Ascending aorta (tissue), 2 donors: ENCODE measurements at places on chromosomes 7 and 10.

GRCh38 chr7:135981958-135982646, 4.9 kb upstream of the MTPN start:
- H3K4me1 ChIP-seq: no peaks in the 10 kb centered on the region
- no peaks in the 10 kb centered on the region for H3K27me3 ChIP-seq
- H3K36me3 ChIP-seq: no peaks in the 10 kb centered on the region
- H3K4me3 ChIP-seq: no peak overlapping the region
- DNase-seq: no peak
- no peak overlapping the region for H3K27ac ChIP-seq

DNA sequence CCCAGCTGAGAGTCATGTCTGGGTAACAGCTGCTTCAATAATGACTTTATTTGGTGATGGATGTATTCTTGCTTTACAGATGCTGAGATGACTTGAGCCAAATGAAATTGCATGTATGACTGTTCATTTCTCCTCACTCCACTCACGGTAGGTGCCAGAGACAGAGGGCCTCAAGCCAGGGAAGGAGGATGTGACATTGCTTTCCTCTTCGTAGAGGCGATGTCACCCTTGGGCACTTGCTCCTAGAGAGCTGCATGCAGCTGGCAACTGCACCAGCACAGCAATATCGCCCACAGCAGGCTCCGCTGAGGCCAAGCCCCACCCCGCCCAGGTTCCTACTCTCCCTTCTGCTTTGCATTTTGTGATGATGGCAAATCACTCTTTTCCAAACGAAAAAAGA, 116.6 kb upstream of the AOAH start:
- H3K4me3 ChIP-seq: no peak overlapping the region
- H3K4me1 ChIP-seq: no peaks in the 10 kb centered on the region
- H3K36me3 ChIP-seq: no peaks in the 10 kb centered on the region
- DNase-seq: no peak

DNA sequence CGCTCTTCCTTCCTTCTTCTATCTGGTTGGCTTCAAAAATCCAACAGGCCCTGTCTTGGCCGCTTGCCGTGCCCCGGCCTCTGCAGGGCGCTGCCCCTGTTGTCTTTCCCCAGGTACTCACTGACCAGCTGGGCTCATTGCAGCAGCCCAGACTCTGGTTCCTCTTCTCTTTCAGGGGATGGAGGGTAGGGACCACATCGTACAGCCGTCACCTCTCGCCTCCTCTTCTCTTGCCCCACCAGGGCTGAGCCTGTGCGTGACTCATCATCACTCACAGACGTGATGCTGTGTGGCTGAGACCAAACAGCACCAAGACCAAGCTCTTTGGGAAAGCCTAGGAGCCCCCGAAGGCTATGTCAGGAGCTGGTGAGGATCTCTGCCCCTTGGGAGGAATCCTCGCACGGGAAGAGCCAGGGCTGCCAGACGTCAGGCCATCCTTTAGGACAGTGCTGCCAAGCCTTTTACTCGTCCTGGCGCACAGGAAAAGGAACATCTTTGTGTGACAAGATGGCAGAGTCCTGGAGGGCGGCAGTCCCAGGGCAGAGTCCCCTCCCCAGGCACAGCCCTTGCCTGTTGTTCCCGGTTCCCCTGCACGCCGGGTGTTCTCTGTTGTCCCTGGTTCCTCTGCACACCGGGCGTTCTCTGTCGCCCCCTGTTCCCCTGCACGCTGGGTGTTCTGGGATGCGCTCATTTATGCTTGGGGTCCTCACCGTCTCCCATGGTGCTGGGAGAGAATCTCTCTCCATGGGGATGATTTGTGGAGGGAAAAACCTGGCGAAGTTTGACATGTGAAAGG, 188.5 kb upstream of the SHH start:
- no peak overlapping the region for H3K27ac ChIP-seq
- no peaks in the 10 kb centered on the region for H3K36me3 ChIP-seq
- no peak for DNase-seq

DNA sequence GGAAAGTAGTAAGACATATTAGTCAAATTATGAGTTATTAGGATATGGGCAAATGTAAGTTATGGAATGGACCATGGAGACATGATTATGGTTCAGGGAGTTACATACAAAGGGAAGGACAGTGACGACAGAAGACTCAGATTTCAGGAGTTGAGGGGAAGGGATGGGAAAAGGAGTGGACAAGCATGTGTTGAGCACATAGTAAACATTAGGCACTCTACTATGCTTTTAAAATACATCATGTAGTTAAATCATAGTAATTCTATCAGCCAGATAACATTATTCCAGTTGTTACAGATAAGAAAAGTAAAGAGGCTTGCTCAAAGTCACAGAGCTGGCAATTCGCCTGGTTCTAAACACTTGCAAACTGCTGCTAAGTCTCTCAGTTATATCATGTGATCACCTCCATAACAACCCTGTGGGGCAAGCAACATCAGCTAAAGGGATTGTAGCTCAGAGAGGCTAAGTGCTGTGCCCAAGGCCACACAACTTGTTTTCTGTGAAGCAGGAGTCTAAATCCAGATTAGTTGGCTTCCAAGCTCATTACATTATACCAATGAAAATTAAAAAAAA, 115.2 kb upstream of the MDFIC start:
- no peaks in the 10 kb centered on the region for H3K27me3 ChIP-seq
- H3K27ac ChIP-seq: no peak overlapping the region
- no peaks in the 10 kb centered on the region for H3K4me1 ChIP-seq
- H3K36me3 ChIP-seq: no peaks in the 10 kb centered on the region

DNA sequence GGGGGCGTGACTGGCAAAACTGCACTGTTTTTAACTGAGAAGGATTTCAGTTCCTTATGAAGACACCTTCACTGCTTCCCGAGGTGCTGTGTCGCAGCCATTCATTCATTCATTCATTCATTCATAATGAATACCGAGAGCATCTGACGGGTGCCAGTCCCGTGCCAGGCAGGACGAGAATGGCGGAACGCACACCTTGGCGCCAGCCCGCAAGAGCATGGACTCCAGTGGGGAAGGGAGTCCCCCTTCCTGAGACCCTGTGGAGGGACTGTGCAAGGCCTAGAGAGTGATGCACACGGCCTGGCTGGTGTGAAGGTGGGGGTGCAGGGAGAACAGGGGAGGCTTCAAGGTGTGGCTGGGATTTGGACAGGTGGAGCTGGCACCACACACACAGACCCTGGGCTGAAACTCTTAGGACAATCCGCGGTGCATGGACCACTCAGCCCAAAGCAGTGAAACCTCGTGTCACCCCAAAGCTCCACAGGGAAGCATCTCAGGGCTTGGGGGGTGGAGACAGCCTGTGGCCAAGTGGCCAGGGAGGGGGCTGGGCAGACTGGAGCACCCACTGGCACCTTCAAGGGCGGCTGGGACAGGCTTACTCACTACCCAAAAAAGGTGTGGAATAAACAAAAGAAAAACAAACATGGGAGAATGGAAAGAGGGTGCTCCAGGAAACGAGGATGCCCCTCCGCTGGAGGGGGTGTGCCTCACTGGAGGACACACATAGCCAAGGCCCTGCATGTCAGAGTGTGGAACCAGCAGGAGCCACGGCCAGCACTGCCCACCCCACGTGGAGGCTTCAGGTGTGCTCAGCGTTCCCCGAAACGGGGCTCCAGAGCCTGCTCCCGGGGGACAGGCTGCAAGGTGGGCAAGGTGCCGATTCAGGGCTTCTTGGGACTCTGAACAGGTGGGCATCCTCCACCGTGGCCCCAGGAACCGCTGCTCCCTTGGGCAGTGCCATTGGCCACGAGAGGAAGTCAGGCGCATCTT, 37.7 kb downstream of the EBF3 start:
- H3K4me1 ChIP-seq: no peaks in the 10 kb centered on the region
- no peaks in the 10 kb centered on the region for H3K36me3 ChIP-seq
- no peak overlapping the region for H3K27ac ChIP-seq
- no peak for DNase-seq
- H3K4me3 ChIP-seq: no peak overlapping the region
- H3K27me3 ChIP-seq: no peaks in the 10 kb centered on the region

DNA sequence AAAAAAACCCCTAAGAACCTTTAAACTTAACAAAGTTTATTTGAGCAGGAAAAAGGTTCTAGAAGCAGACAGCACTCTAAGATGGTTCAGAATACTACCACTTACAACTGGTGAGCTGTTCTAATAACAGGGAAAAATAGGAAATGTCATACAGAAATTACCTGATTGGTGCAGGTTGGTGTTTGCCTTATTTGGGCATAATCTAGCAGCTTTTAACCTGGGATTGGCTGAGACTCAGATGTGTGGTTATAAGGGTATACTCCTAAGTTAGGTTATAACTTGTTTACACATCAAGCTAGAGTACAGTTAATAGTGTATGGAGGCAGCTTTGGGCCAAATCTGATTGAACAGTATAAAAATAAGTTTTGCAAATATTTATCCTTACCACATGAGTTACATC, 59.8 kb downstream of the MAPK8 start:
- no peak for DNase-seq
- H3K27me3 ChIP-seq: no peaks in the 10 kb centered on the region
- peaks cover 2% of the 10 kb centered on the region for H3K4me1 ChIP-seq
- no peak overlapping the region for H3K4me3 ChIP-seq
- H3K27ac ChIP-seq: no peak overlapping the region

DNA sequence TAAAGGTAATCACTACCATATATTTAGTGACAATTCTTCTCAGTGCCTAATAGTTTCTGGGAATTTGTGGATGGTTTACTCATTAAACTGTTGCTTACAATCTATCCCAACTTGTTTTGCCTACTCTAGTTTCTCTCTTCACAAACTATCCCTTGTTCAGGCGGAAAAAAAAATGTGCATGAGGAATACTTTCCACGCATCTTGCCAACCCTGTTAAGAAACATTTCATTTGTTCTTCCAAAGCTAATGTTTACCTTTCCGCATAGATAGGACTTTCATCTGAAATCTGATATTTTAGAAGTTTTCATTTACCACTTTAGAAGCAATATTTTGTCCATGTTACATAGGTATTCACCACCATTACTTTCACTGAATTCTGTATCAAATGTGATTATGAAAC, 191.9 kb downstream of the MDFIC start:
- H3K4me3 ChIP-seq: no peak overlapping the region
- H3K27ac ChIP-seq: no peak overlapping the region
- DNase-seq: no peak
- no peaks in the 10 kb centered on the region for H3K27me3 ChIP-seq
- peaks cover 4% of the 10 kb centered on the region for H3K4me1 ChIP-seq
- H3K36me3 ChIP-seq: no peaks in the 10 kb centered on the region

DNA sequence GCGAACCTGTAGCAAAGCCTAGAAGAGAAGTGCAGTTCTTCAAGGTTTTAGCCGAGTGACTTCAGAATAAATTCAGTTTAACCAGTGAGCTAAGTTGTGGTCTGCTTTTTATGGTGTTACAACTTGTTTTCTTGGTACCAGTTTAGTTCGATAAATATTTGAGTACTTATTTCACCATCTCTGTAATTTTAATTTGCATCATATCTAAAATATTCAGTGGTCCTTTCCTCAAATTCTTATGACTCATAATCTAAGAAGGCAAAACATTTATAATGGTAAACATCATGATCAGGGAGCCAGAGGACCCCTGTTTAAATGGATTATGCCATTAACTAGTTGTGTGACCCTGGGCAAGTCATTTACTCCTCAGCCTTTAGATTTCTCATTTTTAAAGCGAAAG, 4.1 kb upstream of the BMPER start:
- no peak overlapping the region for H3K4me3 ChIP-seq
- H3K36me3 ChIP-seq: no peaks in the 10 kb centered on the region
- no peak for DNase-seq
- peaks cover 5% of the 10 kb centered on the region for H3K27me3 ChIP-seq

DNA sequence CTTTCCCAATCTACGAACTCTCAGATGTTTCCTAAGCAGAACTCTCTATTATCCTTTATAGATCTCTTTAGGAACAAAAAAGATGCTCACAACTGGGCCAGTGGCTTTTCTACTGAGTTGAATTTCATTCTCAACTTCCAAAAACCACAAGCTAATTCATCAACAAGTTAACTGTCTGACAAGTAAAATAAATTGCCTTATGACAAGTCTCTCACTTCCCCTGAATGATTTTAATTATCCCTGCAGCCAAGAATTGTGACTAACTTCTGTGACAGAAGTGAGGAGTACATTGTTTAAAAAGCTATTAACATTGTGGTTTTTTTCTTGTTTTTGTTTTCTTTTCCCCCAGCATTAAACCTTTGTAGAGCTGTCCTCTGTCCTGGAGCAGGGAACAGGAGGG, 343.1 kb downstream of the HPSE2 start:
- H3K4me1 ChIP-seq: no peaks in the 10 kb centered on the region
- H3K27me3 ChIP-seq: no peaks in the 10 kb centered on the region
- H3K4me3 ChIP-seq: no peak overlapping the region
- DNase-seq: no peak
- no peak overlapping the region for H3K27ac ChIP-seq
- no peaks in the 10 kb centered on the region for H3K36me3 ChIP-seq
